ENCODE measurements at places on chromosomes 1 and 21. TPM values are rescaled to one million over a fixed set of nuclear protein-coding genes. Genes with fewer than 3 reads are reported as not detected.

TRIM67 gene
- 1.1 TPM for total RNA-seq

ITLN2 gene
- total RNA-seq: not detected

RNF220 gene
- total RNA-seq: 37.9 TPM

RGS7 gene
- 0.62 TPM for total RNA-seq

WNT4 gene
- total RNA-seq: not detected

PADI2 gene
- total RNA-seq: 2.8 TPM

SRP9 gene
- 210 TPM for total RNA-seq
